ENCODE measurements at places on chromosomes 3 and 15.

- peak; percentile 50 for DNase-seq
Observed at GRCh38 chr3:18423401-18424212, 1.5 kb downstream of the SATB1 start.

DNA sequence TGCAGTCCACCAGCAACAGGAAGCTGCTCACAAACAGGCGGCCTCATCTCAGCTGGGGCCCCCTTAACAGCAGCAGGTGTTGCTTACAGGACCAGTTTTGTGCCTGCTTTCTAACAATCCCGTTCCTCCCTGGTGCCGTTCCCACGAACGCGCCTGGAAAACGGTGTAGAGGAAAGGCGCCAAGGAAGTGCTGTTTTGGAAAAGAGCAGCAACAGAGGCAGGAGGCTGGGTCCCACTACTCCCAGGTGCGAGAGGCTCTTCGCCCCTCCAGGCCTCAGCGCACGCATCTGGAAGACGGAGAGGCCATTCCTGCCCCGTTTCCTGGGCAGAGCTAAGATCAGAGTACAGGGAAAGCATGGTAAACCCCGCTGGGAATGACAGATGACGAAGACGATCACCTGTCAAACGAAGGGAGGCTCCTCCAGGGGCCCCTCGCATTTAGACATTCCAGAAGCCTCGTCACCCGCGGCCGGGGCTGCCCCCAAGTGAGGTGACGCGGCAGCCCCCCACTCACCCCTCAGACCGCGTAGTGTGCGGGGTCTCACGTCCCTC, 603 bp downstream of the SCAPER start:
- no peak for DNase-seq

GRCh38 chr3:67402873-67403272, 251.5 kb downstream of the SUCLG2 start:
- no peak for DNase-seq

DNA sequence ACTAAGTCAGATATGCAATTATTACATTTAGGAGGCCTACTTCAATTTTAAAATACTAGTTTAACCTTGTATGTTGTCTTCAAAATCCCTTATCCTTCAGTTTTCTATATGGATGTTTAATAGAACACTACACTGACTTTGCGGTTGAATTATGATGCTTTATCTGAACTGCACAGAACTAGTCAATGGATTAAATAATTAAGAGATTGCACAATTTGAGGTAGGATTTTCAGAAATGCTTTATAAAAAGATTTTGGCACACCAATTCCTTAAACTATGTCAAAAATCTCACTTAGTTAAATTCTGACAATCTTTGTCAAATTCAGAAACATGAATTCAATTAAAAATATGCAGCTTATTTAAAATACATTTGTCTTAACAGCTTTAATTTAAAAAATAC, 28.1 kb downstream of the ATOSA start:
- no peak for DNase-seq

DNA sequence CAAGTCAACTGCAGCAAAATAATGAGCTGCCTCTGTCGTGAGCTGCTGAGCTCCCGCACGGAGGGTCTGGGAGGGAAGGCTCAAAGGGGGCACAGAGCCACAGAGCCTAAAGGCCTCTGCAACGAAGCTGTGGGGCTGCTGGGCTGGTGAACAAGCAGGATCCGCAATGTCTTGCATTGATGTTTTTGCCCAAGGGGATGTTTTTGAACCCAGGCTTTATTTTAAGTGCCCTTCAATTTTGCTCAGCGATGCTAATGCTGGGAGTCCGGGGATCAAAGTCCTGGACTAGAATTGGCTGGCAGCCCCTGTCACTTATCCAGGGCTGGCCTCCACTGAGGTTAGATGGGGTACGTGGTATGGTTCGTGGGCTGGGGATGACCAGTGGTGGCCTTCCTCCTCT, 240.0 kb downstream of the VPS13C start:
- DNase-seq = no peak

Measured in SHP77 (cell line).